ENCODE measurements at places on chromosomes 4 and X.
A peak's percentile ranks its signal among the peaks of the same experiment; 100 is the strongest.

DNA sequence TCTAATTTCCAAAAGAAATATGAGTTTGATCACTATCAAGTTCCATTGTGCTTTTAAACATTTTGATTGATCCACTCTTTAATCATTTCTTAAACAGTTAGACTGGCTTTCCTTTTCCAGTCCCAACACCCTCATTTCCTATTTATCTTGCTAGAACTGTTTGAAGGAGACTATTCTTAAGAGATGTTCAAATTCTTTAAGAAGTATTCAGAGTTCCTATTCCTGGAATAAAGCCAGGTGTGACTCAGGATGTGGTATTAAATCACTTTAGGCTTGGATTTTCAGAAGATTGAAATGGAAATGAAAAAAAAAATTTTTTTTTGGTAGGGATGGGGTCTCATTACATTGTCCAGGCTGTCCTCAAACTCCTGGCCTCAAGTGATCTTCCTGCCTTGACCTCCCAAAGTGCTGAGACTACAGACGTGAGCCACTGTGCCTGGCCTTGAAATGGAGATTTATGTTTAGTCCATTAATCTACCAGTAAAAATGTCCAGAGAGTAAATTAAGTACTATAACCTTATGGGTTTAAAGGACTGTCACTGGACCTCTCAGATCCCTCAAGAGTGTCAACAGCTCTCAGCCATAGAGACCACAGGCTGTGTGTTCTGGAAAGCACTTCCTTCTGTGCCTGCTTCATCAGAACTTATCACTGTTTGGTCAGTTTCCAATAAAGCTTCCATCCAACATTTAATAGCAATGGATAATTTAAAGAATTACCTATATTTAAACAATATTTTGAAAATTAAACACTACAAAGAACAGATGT, 90.7 kb downstream of the CDS1 start:
- no peak for DNase-seq

DNA sequence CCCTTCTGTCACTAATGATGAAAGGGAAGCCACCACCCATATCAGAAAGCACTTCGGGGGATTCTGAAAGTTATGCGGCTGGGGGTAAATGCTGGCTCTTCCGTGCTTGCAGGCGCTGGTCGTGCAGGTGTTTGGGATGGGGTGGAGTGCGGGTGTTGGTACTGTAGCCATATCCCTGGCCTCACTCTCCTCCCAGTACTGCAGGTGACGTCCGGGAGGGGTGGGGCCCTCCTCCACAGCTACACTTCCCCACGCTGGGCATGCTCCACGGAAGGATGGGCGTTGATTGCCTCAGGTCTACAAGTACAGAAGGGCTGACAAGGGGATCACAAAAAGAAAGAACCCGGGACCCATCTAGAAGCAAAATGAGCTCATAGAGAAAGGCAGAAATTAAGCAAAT, 48.6 kb upstream of the CLDN24 start:
- DNase-seq, result no peak

- no peak for DNase-seq
These were observed 179.6 kb downstream of the CCNG2 start for GRCh38 chr4:77336411-77337142.

GRCh38 chrX:115650449-115650848, 89.5 kb downstream of the PLS3 start:
- DNase-seq, result peak; percentile 6

GRCh38 chr4:73620115-73620792, at the start of gene RASSF6:
Gene RASSF6, minus strand, starts transcription at chr4:73620436. Its CDS starts 8,641 bp downstream, at chr4:73611795.
- DNase-seq, result peak; percentile 59

- DNase-seq, result no peak
These were observed 52.2 kb downstream of the PRDM5 start for GRCh38 chr4:120870279-120870673.

DNA sequence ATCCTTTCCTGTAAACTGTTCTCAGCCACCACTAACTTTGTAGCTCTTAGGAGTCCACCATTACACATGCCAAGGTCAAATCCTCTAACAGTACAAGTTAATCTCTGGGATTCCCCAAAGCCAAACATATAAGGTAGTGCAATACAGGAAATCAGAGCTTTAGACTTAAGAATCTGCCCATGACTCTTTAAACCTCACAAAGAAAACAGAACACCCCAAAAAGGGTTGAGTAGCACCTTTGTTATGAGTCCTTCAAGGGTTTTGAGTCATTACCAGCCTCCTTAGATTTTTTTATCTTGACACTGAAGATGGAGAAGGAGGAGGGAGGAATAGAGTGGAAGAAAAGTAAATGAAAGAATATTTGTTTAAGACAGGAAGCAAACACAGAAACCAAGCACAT, 243.9 kb upstream of the SPANXN1 start:
- no peak for DNase-seq

GRCh38 chr4:128979934-128980333, 113.4 kb downstream of the SCLT1 start:
- no peak for DNase-seq

GRCh38 chrX:16754019-16754418, 32.2 kb upstream of the TXLNG start:
- DNase-seq, result no peak

DNA sequence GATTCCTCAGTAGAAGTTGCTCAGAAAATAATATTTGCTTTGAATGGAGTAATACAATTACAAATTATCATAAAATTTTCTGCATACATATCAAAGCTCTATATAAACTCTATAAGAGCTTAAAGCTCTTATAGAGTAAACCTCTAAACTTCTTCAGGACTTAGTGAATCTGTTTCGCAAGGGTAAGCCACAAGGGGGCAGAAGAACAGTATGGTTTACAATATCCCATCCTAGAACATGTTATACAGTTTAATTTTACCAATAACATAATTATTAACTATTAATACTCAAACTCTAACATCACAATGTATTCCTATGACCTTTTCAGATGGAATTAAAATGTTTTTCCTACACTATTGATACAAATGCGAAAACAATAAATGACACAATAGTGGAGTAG, 33.8 kb upstream of the SPANXN1 start:
- DNase-seq, result peak; percentile 17

GRCh38 chr4:143417679-143418403, 81.2 kb downstream of the GAB1 start:
- DNase-seq, result no peak

DNA sequence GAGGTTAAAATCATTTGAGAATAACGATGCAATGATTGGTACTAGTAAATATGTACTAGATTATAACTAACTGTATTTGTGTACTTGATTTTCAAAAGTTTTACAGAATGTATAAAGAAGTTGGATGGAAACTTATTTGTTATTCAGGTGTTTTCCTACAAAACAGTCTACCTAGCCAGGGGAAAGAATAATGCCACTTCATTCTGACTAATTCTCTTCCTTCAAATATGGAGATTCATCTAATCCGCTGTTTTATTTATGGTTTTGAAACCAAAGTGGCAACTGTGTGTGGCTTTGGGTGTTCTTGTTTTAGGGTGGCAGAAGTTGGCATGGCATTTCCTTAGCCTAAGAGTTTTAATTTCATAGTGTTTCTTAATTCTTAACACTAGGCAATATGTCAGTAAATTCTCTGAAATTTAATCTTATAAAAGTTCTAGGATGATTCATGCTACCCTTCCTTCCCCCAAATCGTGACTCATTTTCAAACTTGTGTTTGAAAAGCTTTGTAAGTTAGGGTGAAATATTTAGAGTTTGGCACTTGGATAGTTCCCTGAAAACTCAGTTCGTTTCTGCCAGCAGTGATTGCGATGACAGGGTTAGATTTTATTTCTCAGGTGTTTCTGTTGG, 62.6 kb downstream of the DCLK2 start:
- no peak for DNase-seq

DNA sequence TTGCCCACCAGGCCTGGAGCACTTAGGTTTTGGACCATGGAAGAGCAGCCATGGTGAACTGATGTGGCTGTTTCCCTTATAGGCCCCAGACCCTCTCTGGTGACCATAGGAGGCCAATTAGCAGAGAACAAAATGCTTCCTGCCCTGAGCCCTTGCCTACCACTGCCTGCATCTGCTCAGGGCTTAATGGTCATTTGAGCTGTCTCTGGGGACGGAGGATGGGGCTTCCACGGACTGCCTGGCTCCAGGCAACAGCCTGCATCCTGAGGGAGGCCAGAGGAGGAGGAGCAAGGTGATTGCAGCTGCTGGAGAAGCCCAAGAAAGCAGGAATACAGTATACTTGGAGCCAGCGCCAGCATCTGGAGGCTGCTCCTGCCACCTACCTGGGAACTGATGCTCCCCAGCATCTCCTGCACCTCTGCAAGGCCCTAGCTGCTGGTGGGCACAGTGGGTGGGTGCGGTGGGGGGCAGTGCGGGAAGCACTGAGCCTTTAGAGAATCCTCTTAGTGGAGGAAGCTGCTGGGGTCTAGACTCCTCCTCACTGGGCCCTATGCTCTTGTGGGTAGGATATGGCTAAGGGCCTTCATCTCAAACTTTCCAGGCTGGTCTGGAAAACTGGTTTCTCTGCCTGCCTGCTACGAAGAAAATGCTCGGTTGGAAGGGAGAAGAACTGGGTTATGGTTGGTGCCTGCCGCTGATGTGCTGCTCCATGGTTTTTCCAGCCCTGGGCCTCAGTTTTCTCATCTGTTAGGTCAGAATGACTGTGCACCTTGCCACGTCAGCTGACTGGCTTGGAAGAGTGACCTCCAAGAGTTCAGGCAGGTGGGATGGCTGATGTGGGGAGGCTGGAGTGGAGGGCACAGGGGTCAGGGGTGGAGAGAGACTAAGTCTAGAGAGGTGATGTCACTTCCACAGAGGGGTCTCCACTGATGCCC, 158.8 kb upstream of the PJA1 start:
- no peak for DNase-seq

DNA sequence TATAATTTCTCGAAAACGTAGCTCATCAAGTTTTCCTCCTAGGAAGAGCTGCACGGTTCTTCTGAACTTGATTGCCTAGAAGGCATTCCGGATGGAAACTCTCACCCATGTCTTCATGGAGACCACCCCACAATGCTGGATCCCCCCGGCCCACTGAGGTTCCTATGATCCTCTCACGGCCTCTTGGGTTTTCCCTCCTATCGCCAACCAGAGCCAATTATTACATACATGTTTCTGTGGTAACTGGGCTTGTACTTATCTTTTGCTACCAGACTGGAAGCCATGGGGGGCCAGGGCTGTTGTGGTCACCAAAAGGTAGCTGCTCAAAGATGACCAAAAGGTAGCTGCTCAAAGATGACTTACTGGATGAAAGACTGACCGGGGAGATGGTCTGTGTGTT, 131.5 kb downstream of the AFAP1 start:
- no peak for DNase-seq

GRCh38 chrX:16138108-16138427, 14.7 kb downstream of the GRPR start:
- DNase-seq, result peak; percentile 5

DNA sequence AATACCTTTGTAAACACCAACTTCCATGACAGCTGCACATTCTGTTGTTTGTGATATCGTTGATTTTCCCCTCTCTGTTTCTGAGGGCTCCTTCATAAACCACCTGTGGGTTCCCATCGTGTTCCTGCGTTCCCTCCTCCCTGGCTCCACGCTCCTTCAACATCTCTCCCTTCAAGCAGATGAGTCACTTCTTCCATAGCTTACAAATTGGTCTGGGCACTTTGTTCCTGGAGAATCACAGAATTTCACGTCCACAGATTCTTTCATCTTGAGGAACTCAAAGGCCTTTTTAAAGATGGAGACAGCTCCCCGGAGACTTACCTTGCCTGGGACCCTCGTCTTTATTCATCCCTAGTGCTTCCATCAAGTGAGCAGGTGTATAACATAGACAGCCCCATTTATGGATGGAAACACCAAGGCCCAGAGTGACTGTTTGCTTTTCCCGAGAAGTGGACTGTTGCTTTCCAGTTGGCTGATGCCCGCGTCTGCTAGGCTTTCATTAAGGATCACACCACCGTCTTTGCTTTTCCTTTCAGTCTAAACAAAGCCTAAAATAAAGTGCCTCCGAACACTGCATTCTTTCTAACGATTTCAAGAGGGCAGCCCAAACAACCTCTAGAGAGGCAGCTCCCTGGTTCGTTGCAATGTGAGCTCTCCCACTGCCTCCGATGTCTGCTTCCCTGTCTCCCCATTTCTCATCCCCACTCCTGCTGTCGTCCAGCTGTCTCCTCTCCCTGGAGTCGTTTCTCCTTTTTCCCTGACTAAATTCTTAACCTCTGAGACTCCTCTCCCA, 146.3 kb upstream of the STX18 start:
- DNase-seq, result no peak

DNA sequence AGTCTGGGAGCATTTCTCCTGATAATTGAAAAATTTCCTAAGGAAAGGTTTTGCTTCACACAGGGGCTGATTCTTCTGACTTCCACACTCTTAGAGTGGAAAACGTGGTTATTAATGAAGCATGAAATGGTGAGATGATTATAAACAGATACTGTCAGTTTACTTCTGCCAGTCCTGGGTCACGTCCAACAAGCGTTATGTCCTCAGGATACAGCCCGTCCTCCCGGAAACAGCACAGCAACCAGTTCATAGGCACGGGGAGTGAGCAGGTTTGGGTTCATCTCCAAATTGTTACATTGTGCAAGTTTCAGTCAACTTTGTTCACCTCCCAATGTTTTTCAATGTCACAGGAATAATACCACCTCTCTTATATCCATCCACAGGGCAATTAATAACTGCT, 98.8 kb downstream of the NPNT start:
- DNase-seq, result no peak

GRCh38 chr4:31021008-31021407, 300.8 kb downstream of the PCDH7 start:
- DNase-seq, result no peak

DNA sequence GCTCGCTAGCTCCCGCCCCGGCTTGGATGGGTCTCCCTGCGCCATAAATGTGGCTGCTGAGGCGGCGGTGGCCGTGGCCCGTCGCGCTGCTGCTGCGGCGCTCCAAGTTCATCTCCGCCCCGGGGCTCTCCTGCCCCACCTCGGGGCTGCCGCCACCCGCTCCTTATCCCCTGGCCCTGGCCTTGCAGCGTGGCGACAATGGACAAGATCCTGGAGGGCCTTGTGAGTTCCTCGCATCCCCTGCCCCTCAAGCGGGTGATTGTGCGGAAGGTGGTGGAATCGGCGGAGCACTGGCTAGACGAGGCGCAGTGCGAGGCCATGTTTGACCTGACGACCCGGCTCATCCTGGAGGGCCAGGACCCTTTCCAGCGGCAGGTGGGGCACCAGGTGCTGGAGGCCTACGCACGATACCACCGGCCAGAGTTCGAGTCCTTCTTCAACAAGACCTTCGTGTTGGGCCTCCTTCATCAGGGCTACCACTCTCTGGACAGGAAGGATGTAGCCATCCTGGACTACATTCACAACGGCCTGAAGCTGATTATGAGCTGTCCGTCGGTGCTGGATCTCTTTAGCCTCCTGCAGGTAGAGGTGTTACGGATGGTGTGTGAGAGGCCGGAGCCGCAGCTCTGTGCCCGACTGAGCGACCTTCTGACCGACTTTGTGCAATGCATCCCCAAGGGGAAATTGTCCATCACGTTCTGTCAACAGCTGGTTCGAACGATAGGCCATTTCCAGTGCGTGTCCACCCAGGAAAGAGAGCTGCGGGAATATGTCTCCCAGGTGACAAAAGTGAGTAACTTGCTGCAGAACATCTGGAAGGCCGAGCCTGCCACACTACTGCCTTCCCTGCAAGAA, 763 bp downstream of the USP38 start:
- no peak for DNase-seq

GRCh38 chrX:133375615-133376340, 39.5 kb downstream of the GPC4 start:
- peak; percentile 22 for DNase-seq

- no peak for DNase-seq
These were observed 618.1 kb downstream of the PPP4R3C start for GRCh38 chrX:26845056-26845455.

GRCh38 chr4:3390288-3390811, 51.4 kb upstream of the HGFAC start:
- no peak for DNase-seq

Measured in lung (tissue), 17 donors.